NCI-H510A treated with DMSO at 0.1 percent for 48 hours (cell line): ENCODE measurements at places on chromosomes 16 and 17.

DNA sequence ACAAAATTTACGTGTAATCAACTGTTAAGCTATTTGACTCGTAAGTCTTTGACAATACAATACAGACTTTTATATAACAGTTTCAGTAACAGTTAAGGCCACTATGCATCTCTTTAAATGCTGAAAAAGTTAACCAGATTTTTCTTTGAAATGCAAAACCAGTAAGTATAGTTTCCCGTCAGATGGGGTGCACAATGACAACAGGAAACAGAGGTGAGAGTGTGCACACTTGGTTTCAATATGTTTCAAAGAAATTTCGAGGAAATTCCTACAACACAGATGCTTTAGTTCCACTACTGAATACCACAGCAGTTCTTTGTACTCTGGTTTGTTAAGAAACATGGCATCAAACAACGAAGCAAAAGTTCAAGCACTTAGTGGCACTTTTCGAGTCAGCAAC lies 48.4 kb downstream of the RNF157 start:
- no peak for DNase-seq

DNA sequence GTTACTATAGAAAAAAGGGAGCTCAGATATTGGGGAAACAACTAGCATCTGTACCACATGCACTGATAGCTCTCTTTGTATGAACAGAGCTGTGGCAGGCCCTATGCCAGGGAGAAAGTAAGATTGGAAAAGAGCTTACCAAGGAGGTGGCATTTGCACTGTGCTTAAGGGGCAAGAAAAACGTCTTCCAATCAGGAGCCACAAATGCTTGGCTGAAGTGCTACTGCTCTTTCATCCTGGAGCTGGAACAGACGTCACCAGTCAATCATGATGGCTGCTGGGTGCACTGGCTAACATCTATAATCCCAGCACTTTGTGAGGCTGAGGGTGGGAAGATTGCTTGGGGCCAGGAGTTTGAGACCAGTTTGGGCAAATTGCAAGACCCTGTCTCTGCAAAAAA lies 218.5 kb downstream of the SEC14L1 start:
- no peak for DNase-seq

DNA sequence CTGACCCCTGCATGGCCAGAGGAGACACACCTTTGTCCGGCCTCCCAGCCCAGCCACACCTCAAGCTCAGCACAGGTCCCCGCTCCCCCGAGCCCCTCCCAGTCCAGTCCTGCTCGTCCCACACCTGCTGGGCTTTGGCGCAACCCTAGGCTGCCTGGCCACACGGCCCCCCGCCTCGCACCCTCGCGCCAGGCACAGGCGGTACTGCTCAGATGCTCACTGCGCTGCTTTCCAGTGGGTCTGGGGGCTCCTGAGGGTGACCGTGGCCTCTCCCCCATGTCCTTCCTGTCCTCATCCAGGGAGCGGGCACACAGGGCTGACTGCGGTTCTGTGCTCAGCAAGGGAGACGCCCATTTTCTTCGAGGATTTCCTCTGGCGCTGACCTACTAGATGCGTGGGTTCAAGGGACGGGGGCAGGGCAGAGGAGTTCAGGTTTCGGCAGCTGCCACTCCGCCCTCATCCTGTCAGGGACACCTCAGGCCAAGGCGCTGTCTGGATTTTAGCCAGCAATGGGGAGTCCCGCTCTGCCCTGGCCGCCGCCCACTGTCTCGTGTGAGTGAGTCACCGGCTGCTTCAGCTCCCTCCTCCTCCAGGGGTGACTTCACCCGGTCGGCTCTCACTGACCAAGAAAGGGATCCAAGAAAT lies 118.0 kb upstream of the ZNF469 start:
- no peak for DNase-seq

DNA sequence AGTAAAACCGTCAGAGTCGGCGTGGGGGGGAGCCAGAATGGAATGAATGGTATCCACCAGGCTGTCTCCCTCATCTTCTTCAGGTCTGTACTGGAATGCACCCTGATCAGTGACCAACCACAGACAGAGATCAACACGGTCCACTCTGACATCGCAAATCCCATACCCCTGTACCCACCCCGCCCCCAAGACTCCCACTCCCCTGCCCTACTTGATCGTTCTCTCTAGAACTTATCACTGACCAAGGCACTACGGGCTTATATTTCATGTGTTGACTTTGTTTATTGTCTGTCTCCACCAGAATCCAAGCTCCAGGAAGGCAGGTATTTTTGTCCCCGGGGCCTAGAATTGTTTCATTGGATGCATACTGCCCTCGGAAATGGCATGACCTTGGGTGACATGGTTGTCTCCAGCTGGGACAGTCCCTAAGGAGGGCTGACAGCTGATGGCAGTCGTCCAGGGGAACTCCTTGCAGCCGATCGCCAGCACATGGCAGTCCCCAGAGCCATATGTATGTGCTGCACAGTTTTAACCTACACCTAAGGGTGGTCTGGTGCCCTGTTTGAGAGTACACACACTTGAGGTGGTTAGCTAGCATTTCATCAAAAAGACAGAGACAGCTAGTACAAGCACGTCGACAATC lies 526 bp upstream of the MFSD6L start:
- DNase-seq = no peak

DNA sequence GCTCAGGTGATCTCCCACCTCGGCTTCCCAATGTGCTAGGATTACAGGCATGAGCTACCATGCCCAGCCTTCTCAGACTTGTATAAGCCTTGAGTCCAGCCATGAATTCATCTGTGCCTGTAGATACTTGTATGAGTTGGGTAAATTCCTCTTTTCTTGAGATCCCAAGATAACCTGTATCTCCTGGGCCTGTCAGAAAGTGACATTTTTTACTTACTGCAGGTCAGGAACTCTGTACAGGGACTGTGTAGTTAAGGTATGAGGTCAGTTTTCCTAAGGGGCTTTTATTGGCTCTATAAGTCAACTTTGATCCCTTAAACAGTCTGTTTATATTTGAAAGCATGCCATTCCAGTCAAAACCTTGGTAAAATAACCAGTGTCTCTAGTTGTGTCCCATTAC lies 106.3 kb upstream of the HAS3 start:
- DNase-seq = no peak

- peak; percentile 64 for DNase-seq
Observed at GRCh38 chr16:84740596-84741116, 40.9 kb downstream of the USP10 start.
